ENCODE measurements at places on chromosomes 11 and 22.
A peak's percentile ranks its signal among the peaks of the same experiment; 100 is the strongest.

- no peak for DNase-seq
- H3K27ac ChIP-seq, result no peak overlapping the region
- H3K36me3 ChIP-seq, result no peaks in the 10 kb centered on the region
- H3K27me3 ChIP-seq, result no peaks in the 10 kb centered on the region
- no peak overlapping the region for H3K4me3 ChIP-seq
- H3K4me1 ChIP-seq, result no peaks in the 10 kb centered on the region
These were observed 295.1 kb downstream of the MIAT start for GRCh38 chr22:26952451-26953011.

- H3K4me1 ChIP-seq, result peaks cover 13% of the 10 kb centered on the region
- H3K4me3 ChIP-seq, result no peak overlapping the region
- H3K27me3 ChIP-seq, result no peaks in the 10 kb centered on the region
- H3K27ac ChIP-seq, result peak overlapping the region; percentile 72
- no peaks in the 10 kb centered on the region for H3K36me3 ChIP-seq
These were observed 28.8 kb downstream of the SWAP70 start for GRCh38 chr11:9692691-9693090.

GRCh38 chr11:95398437-95399112, 167.6 kb upstream of the SESN3 start:
- DNase-seq, result no peak
- H3K4me1 ChIP-seq, result no peaks in the 10 kb centered on the region
- H3K36me3 ChIP-seq, result no peaks in the 10 kb centered on the region
- H3K27ac ChIP-seq, result no peak overlapping the region

- no peaks in the 10 kb centered on the region for H3K4me1 ChIP-seq
- no peaks in the 10 kb centered on the region for H3K27me3 ChIP-seq
- no peak overlapping the region for H3K27ac ChIP-seq
- no peak overlapping the region for H3K4me3 ChIP-seq
These were observed 412.5 kb downstream of the FAM181B start for GRCh38 chr11:82321206-82321605.

DNA sequence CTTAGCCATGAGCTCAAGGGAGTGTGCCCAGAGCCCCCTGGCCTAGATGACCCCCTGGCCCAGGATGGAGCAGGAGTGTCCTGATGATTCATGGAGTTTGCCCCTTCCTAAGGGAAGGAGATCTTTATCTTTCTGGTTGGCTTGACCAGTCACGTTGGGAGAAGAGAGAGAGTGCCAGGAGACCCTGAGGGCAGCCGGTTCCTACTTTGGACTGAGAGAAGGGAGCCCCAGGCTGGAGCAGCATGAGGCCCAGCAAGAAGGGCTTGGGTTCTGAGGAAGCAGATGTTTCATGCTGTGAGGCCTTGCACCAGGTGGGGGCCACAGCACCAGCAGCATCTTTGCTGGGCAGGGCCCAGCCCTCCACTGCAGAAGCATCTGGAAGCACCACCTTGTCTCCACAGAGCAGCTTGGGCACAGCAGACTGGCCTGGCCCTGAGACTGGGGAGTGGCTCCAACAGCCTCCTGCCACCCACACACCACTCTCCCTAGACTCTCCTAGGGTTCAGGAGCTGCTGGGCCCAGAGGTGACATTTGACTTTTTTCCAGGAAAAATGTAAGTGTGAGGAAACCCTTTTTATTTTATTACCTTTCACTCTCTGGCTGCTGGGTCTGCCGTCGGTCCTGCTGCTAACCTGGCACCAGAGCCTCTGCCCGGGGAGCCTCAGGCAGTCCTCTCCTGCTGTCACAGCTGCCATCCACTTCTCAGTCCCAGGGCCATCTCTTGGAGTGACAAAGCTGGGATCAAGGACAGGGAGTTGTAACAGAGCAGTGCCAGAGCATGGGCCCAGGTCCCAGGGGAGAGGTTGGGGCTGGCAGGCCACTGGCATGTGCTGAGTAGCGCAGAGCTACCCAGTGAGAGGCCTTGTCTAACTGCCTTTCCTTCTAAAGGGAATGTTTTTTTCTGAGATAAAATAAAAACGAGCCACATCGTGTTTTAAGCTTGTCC, 14.3 kb downstream of the ADORA2A start:
- no peaks in the 10 kb centered on the region for H3K36me3 ChIP-seq
- H3K4me1 ChIP-seq, result no peaks in the 10 kb centered on the region
- no peak for DNase-seq
- no peaks in the 10 kb centered on the region for H3K27me3 ChIP-seq
- no peak overlapping the region for H3K27ac ChIP-seq

GRCh38 chr11:35215945-35216344, 77.0 kb downstream of the CD44 start:
- no peak overlapping the region for H3K27ac ChIP-seq
- peaks cover 19% of the 10 kb centered on the region for H3K4me1 ChIP-seq
- H3K36me3 ChIP-seq, result peaks cover 17% of the 10 kb centered on the region

GRCh38 chr11:127496165-127496564, 495.6 kb upstream of the KIRREL3 start:
- no peaks in the 10 kb centered on the region for H3K27me3 ChIP-seq
- H3K4me3 ChIP-seq, result no peak overlapping the region
- no peaks in the 10 kb centered on the region for H3K4me1 ChIP-seq
- no peak overlapping the region for H3K27ac ChIP-seq
- no peaks in the 10 kb centered on the region for H3K36me3 ChIP-seq

DNA sequence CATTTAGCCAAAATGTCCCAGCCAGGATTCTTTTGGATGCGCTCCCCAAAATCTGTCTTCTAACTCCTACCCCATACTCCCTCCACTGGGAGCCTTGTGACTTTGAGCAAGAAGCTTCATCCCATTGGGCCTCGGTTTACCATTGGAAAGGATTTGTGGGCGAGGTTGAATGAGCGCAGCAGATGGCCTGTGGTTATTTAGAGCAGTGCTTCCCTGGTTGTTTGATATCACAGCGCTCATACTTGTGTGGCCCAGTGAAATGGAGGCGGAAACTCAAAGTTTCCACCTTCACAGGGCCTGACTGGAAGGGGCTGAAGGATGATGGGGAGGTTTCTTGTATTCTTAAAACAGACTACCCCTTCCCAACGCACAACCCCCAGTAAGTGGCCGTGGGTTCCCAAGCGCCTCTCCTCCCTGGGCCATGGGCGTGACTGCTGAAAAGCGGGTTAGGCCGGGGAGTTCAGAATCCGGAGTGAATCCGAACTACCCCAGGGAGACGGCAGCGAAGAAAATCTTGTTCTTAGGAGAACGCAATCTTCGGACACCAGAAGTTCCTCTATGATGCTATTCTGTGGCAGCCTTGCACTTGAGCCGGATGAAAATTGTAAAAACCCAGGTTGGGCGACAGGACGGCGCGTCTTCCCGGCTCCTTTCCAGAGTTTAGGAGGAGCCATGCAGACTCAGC, 1.2 kb upstream of the ATF4 start:
- peak overlapping the region; percentile 92 for H3K4me3 ChIP-seq
- no peak for DNase-seq

- H3K27me3 ChIP-seq, result no peaks in the 10 kb centered on the region
- H3K27ac ChIP-seq, result no peak overlapping the region
- no peak overlapping the region for H3K4me3 ChIP-seq
- no peaks in the 10 kb centered on the region for H3K4me1 ChIP-seq
- no peak for DNase-seq
These were observed 60.3 kb downstream of the ZC3H12C start for GRCh38 chr11:110153474-110153873.

DNA sequence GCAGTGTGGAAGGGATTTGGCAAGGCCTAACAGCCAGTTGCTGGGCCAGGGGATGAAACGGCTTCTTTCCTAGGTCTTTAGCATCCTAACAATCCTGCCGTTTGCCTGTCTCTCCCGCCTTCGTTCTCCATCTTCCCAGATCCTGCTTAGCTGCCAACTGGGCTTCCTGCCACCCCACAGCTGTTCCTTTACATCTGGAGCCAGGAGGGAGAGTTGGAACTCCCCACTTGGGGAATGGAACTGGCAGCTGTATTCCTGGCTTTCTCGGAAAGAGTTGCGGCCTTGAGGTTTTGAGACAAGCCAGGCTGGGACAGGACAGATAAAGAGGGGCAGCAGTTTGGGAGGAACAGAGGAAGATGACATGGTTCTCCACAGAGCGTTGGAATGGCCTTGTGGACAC, 59.6 kb downstream of the ST3GAL4 start:
- peak; percentile 66 for DNase-seq
- no peak overlapping the region for H3K4me3 ChIP-seq
- peak overlapping the region; percentile 63 for H3K27ac ChIP-seq
- H3K4me1 ChIP-seq, result peaks cover 19% of the 10 kb centered on the region

- H3K27me3 ChIP-seq, result no peaks in the 10 kb centered on the region
- no peak overlapping the region for H3K4me3 ChIP-seq
- H3K36me3 ChIP-seq, result no peaks in the 10 kb centered on the region
- H3K27ac ChIP-seq, result no peak overlapping the region
- no peak for DNase-seq
- H3K4me1 ChIP-seq, result no peaks in the 10 kb centered on the region
These were observed 559.4 kb upstream of the KIRREL3 start for GRCh38 chr11:127559978-127560377.

GRCh38 chr11:31326470-31327148, 42.9 kb downstream of the DCDC1 start:
- no peaks in the 10 kb centered on the region for H3K36me3 ChIP-seq
- H3K4me3 ChIP-seq, result no peak overlapping the region
- no peaks in the 10 kb centered on the region for H3K4me1 ChIP-seq
- DNase-seq, result no peak

DNA sequence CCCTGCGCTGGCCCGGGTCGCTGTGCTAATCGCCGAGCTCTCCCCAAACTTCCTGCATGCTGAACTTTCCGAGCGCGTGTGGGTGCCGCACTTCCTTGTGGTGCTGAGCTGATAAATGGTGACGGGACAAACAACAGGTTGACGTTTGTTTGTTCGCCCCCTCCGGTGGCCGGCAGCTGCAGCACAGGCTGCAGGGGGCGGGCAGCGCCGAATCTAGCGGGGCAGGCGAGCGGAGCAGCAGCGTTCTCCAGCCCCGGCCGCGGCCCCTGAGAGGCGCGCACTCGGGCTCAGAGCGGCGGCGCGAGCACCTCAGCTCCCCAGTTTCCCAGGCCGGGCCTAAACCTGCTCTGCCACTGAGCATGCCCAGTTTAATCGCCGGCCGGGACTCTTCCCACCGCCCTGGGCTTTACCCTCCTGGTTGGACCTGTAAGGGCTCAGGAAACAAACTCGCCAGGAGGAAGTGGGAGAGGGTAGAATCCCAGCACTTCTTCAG, at the start of gene PDGFD:
Gene PDGFD, minus strand, starts transcription at position 120 of the 493 bp plus-strand sequence.
- peaks cover 18% of the 10 kb centered on the region for H3K4me1 ChIP-seq
- DNase-seq, result peak; percentile 87
- H3K27ac ChIP-seq, result peak within 1 kb of the TSS; percentile 85

GRCh38 chr11:95282291-95282751, 51.3 kb upstream of the SESN3 start:
- no peak for DNase-seq
- H3K4me1 ChIP-seq, result no peaks in the 10 kb centered on the region
- no peak overlapping the region for H3K27ac ChIP-seq
- H3K27me3 ChIP-seq, result no peaks in the 10 kb centered on the region

DNA sequence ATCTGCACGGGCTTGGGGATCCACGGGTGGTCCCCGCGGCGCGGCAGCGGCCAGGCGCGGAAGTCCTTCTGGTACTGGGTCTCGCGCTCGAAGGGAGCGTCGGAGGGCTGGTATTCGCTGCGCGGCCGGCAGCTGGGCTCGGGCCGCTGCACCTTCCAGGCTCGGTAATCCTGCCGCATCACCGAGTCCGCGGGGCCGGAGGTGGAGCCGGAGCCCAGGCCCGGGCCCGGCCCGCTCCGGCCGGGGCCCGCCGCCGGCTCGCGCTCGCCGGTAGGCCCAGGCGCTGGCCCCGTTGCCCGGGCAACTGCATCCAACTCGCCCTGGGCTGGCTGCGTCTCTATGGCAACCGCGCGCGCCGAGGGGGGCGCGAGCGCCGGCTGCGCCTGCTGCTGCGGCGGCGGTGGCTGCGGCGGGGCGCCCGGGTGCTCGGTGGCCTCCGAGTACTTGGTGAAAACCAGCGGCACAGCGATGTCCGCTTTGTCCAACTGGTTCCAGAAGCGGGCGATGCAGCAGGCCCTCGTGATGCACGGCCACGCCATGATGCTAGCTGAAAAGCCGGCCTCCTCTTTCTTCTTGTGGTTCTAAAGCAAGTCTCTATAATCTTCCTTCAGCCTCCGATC, 897 bp downstream of the MAP6 start:
- no peaks in the 10 kb centered on the region for H3K36me3 ChIP-seq
- peaks cover 19% of the 10 kb centered on the region for H3K4me1 ChIP-seq
- H3K27ac ChIP-seq, result peak overlapping the region; percentile 32
- no peaks in the 10 kb centered on the region for H3K27me3 ChIP-seq
- DNase-seq, result peak; percentile 44
- no peak overlapping the region for H3K4me3 ChIP-seq

- no peak overlapping the region for H3K27ac ChIP-seq
- H3K36me3 ChIP-seq, result no peaks in the 10 kb centered on the region
These were observed 354.7 kb downstream of the LARGE1 start for GRCh38 chr22:33565580-33565995.

DNA sequence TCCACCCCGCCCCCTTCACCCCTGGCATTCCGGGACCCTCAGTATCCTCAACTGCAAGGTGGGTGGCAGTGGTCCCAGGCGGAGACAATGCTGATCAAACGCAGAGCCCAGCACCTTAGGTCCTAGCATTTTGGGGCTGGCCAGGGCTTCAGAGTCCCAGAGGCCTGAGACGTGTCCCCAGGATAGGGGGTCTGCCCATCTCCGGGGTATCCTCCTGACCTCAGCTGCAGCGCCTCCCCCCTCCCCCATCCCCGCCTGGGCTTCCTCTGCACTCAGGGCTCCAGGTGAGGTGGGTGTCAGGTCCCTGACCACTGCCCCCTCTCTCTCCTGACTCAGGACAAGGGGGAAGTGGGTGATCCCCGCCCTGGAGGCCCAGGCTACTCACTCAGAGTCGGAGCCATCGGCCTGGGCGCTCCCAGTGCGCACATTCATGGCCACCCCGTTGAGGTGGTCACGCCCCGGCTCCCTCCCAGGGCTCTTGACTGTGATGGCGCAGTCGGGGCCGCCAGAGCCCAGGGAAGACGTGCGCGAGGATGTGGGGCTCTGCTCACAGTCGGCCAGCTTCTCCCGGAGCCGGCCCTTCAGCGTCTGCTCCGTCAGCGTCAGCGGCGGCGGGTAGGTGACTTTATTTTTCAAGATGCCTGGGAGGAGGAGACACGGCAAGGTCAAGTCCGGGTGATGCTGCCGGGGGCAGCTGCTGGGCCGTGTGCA, 28.3 kb downstream of the TRMU start:
- peaks cover 13% of the 10 kb centered on the region for H3K4me1 ChIP-seq
- H3K27ac ChIP-seq, result no peak overlapping the region
- H3K27me3 ChIP-seq, result no peaks in the 10 kb centered on the region
- no peak for DNase-seq
- no peaks in the 10 kb centered on the region for H3K36me3 ChIP-seq

Data from body of pancreas (tissue), 4 donors.